ENCODE measurements at places on chromosomes 6 and 20. TPM values are rescaled to one million over a fixed set of nuclear protein-coding genes. Genes with fewer than 3 reads are reported as not detected.

The SGK2 gene
- 0.21 TPM for total RNA-seq

The OOEP gene
- not detected for total RNA-seq

The INSM1 gene
- total RNA-seq = not detected

GRCh38 chr6:112330879-112331265, 16.3 kb upstream of the RFPL4B start:
- DNase-seq = no peak

The WASF1 gene
- total RNA-seq = 12.2 TPM

The HCK gene
- not detected for total RNA-seq

The PTGIS gene
- not detected for total RNA-seq

DNA sequence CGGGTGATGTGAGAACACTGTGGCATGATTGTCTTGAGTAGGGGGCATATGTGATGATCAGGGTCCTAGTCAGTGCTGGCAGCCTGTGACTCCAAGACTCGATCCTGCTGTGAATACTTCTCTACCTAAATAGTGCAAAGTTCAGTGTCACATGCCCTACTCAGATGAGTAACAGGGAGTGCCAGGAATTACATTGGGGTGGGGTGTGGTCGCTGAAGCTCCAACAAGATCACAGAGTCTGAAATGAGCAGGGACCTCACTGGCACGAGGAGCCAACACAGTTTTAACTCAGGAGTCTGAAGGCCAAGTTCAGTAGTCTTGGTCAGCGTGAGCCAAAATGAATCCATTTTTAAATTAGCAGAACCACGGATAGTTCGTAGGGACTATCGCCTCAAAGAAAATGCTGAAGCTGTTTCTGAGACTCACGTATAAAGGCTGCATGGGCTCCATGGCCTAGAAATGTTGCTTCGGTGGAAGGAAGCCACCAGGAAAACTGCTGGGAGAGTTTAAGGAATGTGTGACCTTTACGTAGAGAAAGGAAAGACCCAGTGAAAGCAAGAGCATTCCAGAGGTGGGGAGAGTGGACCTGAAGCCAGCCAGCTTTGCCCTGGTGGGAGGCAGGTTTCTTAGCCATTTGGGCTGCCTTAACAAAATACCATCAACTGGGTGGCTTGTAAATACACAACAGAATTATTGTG, 72.2 kb downstream of the RPP40 start:
- no peak for DNase-seq

- DNase-seq = no peak
Observed at GRCh38 chr6:98039904-98040607, 757.0 kb upstream of the MMS22L start.

- DNase-seq = no peak
Observed at GRCh38 chr6:98977671-98978292, 30.0 kb upstream of the FBXL4 start.

- peak; percentile 59 for DNase-seq
Observed at GRCh38 chr6:135358985-135359384, 138.6 kb downstream of the AHI1 start.

The FLRT3 gene
- not detected for total RNA-seq
